GM12865 (cell line): ENCODE measurements at places on chromosomes 16 and 17.

- DNase-seq: no peak
Observed at GRCh38 chr16:79082970-79083369, 517.6 kb downstream of the MAF start.

DNA sequence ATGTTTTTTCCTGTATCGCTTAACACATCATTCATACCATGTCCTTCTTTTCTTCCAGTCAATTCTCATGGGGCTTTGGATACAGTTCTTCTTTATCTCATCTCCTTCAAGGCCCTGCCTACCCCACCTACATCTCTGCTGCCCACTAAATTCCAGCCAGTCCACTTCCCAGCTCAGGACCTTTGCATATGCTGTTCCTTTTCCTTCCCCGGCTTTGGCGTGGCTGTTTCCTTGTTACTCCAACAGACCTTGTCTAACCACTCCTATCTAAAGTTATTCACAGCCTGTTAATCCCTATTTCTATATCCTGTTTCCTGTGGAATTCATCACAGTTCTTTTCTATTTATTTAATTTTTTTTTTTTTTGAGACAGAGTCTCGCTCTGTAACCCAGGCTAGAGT, 6.6 kb upstream of the STAT3 start:
- no peak for DNase-seq

DNA sequence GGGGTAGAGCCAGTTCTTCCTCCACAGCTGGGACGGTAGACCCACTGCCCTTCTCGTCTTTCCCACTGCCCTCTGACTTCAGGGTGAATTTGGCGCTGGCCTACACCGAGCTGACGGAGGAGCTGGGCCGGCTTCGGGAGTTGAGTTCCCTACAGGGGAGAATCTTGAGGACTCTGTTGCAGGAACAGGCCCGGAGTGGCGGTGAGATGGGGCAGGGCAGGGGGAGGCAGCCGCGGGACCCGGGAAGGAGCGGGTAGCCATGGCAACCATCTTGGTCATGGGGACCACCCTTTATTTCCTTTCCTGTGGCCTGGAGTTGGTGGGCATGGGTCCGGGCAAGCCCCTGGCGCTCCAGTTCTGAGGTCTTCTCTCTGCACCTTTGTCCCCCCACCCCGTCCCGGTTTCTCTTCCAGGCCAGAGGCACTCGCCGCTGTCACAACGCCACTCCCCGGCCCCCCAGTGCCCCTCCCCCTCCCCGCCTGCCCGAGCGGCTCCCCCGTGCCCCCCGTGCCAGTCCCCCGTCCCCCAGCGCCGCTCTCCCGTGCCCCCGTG, 14.4 kb downstream of the TBKBP1 start:
- no peak for DNase-seq

DNA sequence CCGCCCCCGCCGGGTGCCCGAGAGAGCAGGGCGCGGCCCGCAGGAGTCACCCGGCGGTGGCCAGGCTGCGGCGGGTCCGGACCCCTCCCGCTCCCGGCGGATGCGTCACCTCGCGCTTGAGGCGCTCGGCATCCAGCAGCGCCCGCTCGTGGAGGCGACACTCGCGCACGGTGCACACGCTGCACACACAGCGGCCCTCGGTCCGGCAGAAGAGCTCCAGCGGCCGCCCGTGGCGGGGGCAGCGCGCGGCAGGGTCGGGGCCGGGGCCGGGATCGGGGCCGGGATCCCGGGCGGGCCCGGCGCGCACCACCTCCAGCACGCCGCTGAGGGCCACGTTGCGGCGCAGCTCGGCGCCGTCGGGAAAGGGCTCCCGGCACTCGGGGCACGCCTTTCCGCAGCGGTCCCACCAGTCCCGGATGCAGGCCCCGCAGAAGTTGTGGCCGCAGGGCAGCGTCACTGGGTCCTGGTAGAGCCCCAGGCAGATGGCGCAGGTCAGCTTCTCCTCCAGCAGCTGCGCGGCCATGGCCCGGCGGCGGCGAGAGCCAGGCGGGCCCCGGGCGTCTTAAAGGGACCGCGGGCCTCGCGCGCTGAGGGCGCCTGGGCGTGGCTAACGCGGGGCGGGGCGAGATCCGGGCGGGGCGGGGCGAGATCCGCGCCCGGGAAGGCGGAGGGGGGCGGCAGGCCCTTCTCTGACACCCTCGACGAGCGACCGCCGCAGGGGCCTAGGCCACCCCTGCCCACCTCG, at the start of gene TRIM65:
TRIM65 (minus strand) TSS at position 537 of the 745 bp plus-strand sequence; CDS start at position 523, 14 bp downstream.
- DNase-seq: peak; percentile 89

- no peak for DNase-seq
Observed at GRCh38 chr17:64679710-64680216, 17.7 kb upstream of the SMURF2 start.

DNA sequence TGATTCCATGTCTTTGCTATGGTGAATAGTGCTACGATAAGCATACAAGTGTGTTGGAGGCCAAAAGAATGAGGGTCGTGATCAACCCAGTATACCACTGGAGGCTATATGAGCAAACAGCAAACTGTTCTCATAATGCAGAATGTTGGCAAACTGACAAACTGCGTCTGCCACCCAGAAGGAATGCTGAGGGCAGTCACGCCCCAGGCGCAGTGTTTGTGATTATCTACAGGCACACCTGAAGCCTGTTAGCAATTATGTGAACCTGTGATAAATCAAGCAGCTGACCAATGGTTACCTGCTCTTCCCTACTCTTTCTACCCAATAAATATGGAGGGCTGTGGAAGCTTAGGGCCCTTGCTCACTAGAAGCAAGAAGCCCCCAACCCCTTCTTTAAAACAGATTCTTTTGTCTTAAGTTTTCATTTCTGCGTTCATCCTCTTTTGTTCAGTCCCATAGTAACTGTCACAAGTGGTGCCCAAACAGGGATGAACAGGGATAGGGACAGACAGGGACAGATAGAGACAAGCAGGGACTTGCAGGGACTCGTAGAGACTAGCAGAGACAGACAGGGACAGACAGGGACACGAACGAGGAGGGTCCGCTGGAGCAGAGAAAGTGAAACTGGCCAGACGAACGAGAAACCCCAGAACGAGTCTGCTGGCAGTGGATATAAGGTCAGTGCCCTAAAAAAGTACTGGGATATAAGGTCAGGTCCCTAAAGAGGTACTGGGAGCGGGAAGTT, 25.1 kb downstream of the CD300LG start:
- DNase-seq: no peak

- DNase-seq: no peak
Observed at GRCh38 chr17:60629120-60629519, 29.1 kb downstream of the PPM1D start.

GRCh38 chr16:13883276-13883675, 36.7 kb upstream of the ERCC4 start:
- DNase-seq: no peak

GRCh38 chr17:61058066-61058465, 341.6 kb upstream of the TBX2 start:
- no peak for DNase-seq

GRCh38 chr17:51508048-51508447, 247.7 kb downstream of the UTP18 start:
- DNase-seq: no peak

- DNase-seq: peak; percentile 63
Observed at GRCh38 chr17:14359163-14360020, 58.5 kb downstream of the HS3ST3B1 start.

DNA sequence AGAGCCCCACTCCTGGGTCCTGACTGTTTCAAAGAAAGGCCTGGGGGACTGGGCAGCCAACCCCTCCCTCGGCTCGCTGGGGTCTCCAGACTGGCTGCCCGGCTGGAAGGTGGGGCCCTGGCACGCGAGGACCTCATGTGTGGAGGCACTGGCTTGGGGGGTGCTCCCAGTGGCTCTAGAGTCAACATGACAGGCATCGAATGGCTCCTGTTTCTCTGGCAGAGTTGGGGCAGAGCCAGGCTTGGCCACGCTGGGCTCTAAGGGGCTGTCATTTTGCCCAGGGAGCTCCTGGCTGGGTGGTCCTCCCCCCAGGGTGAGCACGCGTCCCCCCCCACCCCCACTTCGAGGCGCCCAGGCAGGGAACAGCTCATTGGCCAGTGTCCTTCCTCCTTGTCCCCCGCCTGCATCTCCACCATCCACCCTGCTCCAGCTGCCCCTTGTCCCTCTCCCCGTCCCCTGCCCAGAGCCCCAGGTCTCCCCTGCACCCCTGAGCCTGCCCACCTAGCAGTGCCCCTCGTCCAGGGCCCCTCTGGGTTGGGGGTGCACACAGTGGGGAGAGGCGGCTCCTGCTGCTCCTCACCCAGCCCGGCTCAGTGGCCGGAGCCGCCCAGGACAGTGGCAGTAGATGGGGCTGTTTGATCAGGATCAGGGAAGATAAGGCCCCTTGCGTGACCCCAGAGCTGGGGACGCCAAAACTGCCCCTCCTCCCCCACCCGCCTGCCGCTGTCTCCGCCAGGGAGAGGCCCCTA, 2.7 kb downstream of the GCGR start:
- no peak for DNase-seq

GRCh38 chr17:39562976-39563375, 44.7 kb downstream of the NEUROD2 start:
- DNase-seq: no peak

DNA sequence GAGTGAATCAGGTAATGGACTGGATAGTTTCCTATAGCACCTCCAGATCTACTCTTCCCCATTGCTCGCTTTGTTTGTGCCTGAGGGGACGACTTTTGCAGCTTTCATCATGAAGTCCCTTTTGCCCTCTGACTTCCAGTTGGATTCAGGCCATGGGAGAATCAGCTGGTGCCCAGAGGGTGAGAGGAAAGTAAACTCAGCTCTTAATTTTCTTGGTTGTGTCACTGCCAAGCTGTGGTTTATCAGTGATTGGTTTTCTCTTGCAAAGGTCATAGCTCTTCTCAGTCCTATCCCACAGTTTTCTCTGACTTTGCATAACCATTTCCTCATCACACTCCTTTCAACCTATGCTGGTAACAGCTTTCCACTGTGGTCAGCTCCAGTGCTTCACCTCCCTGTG, 200.1 kb downstream of the KCNJ2 start:
- no peak for DNase-seq

DNA sequence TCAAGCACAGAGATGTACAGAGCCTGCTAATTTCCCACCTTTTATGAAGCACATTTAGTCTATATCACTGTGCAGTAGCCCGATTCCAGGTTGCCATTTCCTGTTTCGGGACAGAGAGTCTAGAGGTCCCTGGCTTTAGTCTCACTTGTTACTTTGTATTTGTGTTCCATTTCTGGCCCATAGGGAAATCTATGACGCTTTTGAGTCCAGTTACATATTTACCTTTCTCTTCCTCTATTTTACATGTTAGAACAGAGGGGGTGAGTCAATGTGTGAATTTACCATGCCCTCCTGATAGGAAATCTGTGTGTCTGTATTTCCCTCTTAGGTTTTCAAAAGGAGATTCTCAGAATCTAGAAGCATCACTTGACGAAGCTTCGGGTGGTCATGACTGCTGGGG, 227.1 kb upstream of the ZFHX3 start:
- no peak for DNase-seq

GRCh38 chr17:29364691-29365090, 25.5 kb upstream of the TAOK1 start:
- DNase-seq: no peak

GRCh38 chr17:34416116-34416515, 53.1 kb upstream of the CCL1 start:
- DNase-seq: no peak

GRCh38 chr17:76993651-76994050, 125.4 kb downstream of the MGAT5B start:
- no peak for DNase-seq
